Fibroblast of skin of right quadriceps (primary cell): ENCODE measurements at places on chromosomes 5 and 9.

DNA sequence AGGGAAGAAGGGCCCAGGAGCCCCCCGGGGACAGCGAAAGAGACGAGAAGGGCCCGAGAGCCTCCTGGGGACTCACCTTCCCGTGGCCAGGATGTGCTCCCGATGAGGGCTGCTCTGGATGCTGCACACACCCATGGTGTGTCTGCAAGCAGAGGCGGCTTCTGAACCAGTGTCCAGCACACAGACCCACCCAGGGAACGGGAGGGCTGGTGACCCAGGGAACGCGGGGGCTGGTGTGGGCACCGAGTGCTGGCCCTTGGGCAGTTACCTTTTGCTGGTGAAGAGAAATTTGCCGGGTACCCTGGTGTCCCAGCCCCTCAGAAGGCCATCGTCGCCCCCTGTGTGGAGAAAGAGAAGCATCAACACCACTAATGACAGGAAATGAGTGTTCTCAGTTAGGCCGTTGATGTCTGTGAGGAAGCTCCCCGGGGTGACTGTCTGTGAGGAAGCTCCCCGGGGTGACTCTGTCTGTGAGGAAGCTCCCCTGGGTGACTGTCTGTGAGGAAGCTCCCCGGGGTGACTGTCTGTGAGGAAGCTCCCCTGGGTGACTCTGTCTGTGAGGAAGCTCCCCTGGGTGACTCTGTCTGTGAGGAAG is 13.2 kb downstream of the MRPL41 start:
- DNase-seq, result no peak

DNA sequence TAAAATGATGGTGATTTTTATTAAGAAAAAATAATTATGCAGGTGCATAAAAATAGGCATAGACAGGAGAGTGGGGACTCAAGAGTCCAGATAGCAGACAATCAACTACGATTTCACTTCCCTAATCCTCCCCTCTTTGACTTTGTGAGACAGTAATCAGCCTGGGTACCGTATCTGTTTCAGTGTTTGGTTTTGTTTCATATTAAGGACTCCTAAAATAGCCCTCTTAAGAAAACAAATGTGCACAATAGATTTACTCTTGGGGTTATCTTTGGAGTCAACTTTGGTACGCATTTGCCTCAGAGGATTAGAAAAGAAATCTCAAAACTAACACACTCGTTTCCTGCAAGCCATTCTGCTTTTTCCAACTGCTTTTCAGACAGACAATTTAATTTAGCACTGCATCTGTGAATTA is 96.3 kb downstream of the ZNF608 start:
- DNase-seq, result no peak

GRCh38 chr5:41772785-41773442 is 97.3 kb downstream of the OXCT1 start:
- no peak for DNase-seq

DNA sequence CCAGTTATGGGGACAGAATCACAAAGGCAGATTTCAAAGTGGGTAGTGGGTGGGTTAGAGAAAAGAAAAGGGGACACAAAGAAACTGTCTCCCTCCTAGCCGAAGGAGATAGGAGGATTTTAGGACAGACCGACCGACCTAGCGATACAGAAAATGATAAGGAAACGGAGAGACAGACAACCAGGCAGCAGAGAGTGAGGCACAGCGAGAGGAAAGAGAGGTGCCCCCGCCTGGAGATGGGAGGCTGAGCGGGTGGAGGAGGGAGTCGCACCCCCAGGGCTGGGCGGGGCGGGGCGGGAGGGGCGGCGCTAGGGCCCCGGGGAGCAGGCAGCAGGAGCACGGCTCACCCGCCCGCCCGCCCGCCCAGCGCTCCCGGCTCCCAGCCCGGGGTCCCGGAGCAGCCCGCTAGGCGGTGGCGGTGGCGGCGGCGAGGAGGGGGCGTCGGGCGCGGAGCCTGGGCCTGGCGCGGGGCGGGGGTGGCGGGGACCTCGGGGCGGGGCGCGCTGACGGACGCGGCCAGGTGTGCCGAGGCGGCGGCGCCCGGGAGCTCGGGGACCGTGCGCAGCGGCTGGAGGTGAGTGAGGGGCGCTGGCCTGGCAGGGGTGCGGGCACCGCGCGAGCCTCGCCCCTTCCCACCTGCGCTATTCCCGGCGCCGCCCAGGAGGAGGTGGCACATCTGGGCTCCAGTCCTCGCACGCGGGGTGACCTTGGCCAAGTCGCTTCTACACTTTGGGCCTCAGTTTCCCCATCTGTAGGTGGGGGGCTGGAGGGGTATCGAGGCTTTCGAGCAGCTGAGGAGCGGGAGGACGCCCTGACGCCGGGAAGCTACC is 15.9 kb upstream of the SYNPO start:
- no peak for DNase-seq

DNA sequence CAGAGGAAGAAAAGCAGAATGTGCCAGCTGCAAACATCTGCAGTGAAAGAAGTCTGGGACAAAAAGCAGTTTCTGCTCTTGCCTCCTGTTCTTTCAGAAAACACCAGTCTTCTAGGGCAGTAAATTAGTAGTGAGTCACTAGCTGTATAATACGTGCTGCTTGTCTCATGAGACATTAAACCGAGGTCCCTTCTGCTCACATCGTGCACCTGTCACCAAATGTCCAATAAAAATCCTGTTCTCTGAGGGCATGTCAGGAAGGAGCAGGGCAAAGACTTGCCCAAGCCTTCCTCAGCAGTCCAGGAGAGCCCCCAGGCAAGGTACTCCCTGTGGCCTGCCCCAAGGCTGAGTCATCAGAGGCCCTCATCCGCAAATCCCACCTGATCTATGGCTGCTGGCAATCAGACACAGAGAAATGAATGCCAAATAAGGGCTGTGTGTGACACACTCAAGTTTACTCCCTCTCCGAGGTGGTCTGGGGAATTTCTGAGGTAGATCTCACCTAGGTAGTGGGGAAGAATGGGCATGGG is 255.3 kb upstream of the SMARCA2 start:
- DNase-seq, result no peak

DNA sequence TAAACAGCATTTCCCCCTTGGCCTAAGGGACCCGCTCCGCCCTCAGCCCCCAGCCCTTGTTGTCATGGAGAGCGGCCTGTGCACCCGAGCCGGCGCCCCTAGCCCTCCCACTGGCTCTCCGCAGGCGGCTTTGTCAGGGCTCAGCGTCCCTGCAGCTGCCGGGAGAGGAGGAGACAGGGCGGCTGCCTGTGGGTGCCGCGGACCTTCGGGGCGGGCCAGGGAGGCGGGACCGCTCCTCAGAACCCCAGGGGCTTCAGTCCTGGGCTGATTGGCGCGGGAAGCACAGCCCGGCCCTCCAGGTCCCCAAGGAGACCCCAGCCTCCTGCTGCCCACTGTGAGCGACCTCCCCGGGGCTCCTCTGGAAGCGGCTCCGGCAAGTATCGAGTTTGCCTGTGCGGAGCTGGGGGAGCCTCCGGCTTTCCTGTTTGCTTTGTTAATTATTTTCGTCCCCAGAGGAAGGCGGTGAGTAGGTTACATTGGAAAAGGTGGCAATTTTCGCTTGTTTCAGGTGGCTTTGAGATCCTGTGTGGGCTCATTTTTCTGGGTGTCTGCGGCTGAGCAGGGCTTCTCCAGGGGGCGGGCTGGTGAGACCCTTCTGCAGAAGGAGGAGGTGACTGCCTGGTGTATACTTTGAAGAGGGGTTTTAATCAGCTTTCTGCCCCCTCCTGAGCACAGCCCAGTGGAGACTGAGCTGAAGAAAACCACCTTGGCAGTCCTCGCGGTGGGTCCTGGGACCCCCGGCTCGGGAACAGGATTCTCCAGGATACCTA is at the start of gene FGD3:
Gene FGD3 (plus strand): TSS at position 256 of the 770 bp plus-strand sequence. CDS start 28,734 bp downstream, outside the sequence.
- no peak for DNase-seq

- peak; percentile 97 for DNase-seq
Measured at GRCh38 chr9:134434894-134435506, 108.7 kb downstream of the RXRA start.

DNA sequence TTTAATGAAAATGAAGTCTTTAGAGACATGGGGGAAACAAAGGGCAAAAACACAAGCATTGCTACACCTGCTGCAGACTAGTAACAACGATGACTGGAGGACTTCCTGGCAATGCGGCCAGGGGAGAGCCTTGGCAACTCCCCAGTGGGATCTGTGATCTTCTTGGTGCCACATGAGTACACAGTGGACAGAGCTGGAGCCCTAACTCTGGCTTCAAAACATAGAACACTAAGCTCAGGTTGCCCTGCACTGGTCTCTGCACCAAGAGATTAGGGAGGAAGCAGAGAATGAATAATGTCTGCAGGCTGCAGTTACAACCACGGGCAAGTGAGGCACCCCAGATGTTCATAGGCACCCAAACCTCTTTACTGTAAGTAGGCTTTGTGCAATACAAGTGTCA is 91.1 kb downstream of the MRPS27 start:
- no peak for DNase-seq

DNA sequence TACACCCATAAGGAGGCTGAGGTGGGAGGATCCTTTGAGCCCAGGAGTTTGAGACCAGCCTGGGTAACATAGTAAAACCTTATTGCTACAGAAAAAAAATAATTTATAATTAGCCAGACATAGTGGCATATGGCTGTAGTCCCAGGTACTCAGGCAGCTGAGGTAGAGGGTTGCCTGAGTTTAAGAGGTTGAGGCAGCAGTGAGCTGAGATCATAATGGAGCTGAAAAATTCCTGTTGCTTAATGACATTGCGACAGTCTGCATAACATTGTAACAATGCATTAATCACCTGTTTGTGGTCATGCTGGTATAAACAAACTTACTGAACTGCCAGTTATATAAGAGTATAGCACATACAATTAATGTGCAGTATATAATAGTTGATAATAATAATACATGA is 214.2 kb downstream of the TRIM32 start:
- peak; percentile 9 for DNase-seq

- no peak for DNase-seq
Measured at GRCh38 chr5:154884424-154884823, 26.0 kb downstream of the CNOT8 start.

- no peak for DNase-seq
Measured at GRCh38 chr5:177477701-177478477, 4.5 kb upstream of the DBN1 start.

DNA sequence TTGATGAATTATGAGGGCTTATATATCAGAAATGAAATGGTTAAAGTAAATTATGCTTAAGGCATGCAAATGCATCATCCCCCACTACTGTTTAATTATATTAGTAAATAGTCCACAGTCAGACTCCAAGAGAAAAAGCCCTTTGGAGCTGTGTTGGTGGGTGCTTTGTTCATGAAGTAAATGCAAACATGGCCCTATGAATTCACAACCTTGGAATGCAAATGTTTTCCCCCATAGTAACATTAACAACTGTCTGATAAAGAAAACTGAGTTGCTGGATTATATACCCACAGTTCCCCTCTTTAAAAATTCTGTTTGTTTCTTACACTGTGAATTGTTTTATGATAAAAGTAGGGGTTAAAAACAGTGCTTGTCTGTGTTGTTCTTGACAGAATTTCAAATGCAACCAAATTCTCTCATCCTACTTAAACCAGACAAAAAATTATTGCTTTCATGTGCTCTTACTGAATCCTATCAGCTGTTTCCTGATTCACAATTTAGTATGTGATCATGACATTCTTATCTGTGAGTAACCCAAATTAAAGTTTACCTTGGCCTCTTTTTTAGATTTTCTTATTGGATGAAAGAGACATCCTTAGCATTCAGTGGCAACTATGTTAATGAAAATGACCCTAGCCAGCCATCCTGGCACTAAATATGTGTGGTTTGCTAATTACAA is 48.5 kb upstream of the SNCAIP start:
- peak; percentile 50 for DNase-seq

DNA sequence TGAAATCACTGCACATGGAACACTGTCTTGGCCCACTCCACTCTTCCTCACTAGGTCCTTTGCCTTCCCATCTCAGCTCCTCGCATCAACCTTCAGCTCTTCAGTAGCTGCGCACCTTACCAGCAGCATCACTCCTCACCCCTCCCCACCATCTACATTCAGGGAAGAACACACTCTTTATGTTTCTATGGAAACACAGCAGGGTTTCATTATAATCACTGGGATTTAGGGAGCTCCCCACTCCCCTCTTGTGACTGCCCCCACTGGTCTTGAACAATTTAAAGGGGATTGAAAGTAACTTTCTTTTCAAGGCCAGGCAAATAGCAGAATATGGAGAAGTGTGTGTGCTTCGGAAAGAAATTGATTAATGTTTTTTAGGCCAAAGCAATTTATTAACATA is 111.2 kb downstream of the INSYN2B start:
- no peak for DNase-seq

- DNase-seq, result no peak
Measured at GRCh38 chr5:177312649-177313181, 1.0 kb upstream of the MXD3 start.

DNA sequence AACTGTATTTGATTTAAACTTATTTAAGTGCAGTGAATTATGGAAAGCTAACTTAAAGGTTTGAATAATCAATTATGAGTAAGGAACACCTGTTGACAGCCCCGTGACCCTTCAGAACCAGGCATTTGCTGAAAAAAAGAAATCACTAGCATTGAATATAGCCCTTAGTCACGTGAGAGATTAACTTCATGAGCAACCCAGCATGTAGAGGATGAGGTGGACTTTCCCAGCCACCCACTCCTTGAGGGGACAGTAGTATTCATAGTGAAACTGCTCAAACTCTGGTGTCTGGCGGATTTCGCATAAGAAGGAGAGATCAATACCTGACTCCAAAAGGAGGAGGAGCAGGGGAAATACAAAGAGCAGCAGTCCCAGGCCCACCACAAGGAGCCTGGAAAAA is 184.8 kb upstream of the RASEF start:
- no peak for DNase-seq

DNA sequence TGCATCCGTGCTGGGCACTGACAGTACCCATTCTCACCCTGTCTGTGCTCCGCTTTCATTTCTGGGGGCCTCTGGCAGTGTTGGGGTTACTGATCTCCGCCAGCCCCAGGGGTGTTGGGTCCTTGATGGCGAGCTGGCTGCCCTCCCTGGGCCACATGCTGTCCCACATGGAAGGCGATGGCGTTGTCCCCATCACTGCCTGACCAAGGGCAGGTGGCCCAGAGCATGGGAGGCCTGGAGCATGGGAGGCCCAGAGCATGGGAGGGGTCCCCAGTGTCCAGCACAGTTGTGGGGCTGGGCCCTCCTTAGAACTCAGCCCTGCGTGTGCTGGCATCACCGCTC is 50.9 kb downstream of the RXRA start:
- no peak for DNase-seq

GRCh38 chr5:8060953-8061429 is 192.0 kb downstream of the MTRR start:
- DNase-seq, result no peak

- DNase-seq, result no peak
Measured at GRCh38 chr9:73154722-73155121, 3.1 kb downstream of the ANXA1 start.

GRCh38 chr9:136361047-136361753 is 2.3 kb downstream of the DNLZ start:
- no peak for DNase-seq

GRCh38 chr5:139488260-139488659 is 5.7 kb upstream of the STING1 start:
- DNase-seq, result no peak

GRCh38 chr9:88922091-88922490 is 69.2 kb upstream of the S1PR3 start:
- DNase-seq, result no peak
